Kidney capillary endothelial cell (primary cell): ENCODE measurements at places on chromosomes 1 and 21.

- no peak for DNase-seq
Measured at GRCh38 chr1:110282395-110282794, 56.8 kb upstream of the RBM15 start.

- DNase-seq, result no peak
Measured at GRCh38 chr1:219277304-219278105, 103.8 kb downstream of the LYPLAL1 start.

- DNase-seq, result no peak
Measured at GRCh38 chr1:41184446-41184845, 57.7 kb downstream of the SCMH1 start.

GRCh38 chr1:95154096-95154495 is 36.9 kb downstream of the TLCD4 start:
- no peak for DNase-seq

DNA sequence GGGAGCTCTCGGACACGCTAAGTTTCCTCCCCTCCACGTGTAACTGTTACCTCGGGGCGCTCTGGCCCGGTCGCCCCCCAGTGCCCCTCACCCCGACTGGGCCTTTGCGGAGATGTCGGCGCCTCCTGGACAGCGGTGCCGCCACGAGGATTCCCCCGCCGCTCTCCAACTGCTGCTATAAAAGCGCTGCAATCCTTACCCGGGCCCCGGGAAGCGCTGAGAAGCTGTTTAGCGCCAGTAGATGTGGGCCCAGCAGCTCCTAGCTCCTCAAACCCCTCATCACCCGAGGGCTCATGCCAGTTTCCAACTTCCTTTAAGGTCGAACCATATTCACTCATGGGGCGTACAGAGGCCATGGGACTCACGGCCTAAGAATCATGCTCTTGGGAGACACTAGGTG is 361 bp upstream of the LMX1A start:
- no peak for DNase-seq

DNA sequence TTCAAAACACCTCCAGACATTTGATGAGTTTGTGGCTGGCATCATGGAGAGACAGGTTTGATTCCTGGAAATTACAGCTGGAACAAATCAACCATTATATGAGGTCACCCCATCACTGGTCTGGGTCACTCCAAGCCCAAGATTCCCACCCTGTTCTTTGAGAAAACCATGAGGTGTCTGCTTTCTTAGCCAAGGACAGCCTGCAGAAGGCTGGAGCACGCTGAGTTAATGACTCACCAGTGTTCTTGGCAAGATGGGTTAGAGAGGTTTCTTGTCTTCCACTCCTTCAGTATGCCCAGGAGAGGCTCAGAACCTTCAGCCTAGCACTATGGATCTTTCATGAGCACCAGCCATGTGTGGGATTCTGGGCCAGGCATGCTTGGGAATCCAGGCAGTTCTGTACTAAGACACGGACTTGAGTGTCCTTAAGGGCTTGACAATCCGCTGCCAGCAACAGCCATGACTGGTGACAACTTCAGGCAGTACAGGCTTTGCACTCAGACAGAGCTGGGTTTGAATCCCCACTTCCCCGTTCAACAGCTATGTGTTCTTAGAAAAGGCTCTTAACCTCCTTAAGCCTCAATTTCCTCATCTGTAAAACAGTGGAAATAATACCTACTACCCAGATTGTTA is 43.9 kb downstream of the GRHL3 start:
- DNase-seq, result no peak

GRCh38 chr1:43144237-43144636 is 27.9 kb downstream of the EBNA1BP2 start:
- no peak for DNase-seq
